LoVo (cell line): ENCODE measurements at places on chromosomes 2 and 18.

DNA sequence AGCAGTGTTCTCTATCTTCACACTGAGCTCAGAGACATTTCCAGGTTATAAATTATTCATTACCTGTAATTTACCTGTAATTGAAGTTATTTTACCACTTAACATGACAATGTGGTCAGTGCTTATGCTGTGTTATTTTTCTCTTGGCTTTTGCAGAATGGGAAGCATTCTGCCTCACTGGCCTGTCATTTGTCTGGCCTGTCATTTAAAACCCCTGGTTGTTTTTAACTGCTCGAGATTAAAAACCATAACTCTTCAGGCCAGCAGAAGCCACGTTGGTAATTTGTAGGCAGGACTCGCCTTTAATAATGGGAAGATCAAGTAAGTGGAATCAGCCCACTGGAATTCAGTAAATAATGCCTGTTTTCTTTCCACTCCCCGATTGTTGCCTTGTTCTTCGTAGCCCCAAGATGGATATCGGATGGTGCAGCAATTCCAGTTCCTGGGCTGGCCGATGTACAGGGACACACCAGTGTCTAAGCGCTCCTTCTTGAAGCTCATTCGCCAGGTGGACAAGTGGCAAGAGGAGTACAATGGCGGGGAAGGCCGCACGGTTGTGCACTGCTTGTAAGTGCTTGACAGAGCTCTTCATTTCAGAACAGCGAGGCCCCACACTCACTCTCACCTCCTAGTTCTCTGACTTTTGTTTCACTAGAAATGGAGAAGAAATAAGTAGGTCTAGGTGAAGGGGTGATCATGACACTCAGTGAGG is 222.4 kb upstream of the RAB12 start:
- DNase-seq, result no peak

DNA sequence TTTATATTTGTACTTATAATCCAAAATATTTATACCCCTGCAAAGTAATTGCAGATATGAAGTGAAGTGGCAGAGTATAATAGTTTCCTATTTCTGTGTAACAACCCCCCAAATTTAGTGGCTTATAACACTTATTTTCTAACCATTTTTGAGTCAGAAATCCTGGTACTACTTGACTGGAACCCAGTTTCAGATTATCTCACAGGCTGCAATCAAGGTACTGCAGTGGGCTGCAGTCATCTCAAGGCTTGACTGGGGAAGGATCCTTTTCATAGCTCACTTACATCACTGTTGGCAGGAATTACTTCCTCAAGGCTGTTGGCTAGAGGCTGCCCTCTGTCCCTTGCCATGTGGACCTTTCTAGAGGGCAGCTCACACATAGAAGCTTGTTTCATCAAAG is 558.2 kb upstream of the PKDCC start:
- DNase-seq, result no peak

- no peak for DNase-seq
Observed at GRCh38 chr2:145277922-145278321, 758.0 kb upstream of the ZEB2 start.

- DNase-seq, result no peak
Observed at GRCh38 chr2:189534854-189535832, 45.4 kb downstream of the SLC40A1 start.

DNA sequence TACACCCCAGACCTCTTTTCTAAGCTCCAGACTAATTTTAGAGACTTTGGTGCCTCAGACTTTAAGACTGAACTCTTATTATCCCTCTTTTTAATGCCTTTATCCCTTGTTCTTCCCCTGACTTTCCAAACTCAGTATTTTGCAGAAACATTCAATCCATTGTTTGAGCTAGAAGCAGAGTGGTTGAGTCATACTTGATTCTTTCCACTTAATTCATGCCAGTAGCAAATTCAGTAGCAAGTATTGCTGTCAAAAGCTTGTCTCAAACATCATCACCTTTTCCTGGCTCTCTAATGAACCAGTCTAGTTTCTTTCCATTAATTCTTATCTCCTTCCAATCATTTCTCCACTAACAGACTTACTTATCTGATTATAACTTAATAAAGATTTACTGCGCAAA is 699.7 kb upstream of the ZNF804A start:
- DNase-seq, result no peak

GRCh38 chr2:72914206-72914559 is 3.1 kb upstream of the EMX1 start:
- no peak for DNase-seq

DNA sequence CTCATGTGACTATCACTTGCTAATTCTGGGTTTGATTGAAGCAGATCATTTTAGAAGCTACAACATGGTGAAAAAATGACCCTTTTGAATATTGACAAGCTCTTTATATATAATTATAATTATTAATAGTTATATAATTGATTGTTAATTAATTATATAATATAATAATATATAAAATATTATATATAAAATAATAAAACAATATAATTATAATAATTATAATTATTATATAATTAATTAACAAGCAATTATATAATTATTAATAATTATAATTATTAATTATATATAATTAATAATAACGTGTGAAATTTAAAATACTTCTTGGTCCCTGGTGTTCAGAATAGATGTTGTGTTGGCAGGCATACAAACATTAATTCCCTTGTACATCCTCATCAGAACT is 404.1 kb upstream of the CDH19 start:
- DNase-seq, result no peak

GRCh38 chr2:45406621-45407020 is 204.4 kb downstream of the SRBD1 start:
- DNase-seq, result no peak
